Tibial artery (tissue), 4 donors: ENCODE measurements at places on chromosomes 11 and 22.
A peak's percentile ranks its signal among the peaks of the same experiment; 100 is the strongest.

- no peak for DNase-seq
These were observed 37.4 kb downstream of the YAP1 start for GRCh38 chr11:102147632-102148031.

DNA sequence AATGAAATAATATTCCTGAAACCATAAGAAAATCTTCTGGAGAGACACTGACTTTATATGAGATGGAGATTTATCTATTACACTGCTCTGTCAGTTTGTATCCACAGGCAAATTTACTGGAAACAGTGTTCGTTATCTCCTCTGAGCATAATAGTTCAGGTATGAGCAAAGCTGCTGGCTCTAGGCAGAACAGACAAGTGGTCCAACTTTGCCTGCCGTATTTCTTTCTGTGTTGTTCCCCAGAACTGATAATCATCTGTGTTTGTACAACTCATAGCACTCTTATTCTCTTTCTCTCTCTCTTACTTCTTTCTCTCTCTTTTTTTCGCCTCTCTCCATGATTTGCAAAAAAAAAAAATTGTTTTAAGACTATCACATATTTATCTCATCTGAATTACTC, 623.8 kb upstream of the CHORDC1 start:
- DNase-seq: no peak

DNA sequence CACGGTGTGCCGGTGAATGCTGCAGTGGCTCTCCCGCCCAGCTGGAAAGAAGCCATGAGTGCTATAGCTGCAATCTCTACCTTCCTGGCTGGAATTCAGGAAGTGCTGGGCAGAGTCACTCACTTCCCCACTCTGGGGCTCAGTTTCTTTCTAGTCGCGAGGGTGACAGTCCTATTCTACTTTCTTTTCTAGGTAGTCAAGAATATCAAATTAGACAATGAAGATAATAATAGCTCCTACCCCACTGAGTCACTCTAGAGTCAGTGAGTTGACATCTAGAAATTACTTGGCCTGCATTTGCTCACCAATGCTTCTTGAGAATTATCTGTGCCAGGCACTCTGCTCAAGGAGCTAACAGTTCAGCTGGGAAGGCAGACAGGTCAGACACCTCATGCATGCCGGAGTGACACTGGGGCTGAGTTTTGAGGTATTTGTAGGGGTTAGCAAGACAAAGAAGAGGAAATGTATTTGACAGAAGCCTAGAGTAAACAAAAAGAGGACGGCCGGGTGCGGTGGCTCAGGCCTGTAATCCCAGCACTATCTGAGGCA, 3.2 kb downstream of the CENPM start:
- no peak for DNase-seq

DNA sequence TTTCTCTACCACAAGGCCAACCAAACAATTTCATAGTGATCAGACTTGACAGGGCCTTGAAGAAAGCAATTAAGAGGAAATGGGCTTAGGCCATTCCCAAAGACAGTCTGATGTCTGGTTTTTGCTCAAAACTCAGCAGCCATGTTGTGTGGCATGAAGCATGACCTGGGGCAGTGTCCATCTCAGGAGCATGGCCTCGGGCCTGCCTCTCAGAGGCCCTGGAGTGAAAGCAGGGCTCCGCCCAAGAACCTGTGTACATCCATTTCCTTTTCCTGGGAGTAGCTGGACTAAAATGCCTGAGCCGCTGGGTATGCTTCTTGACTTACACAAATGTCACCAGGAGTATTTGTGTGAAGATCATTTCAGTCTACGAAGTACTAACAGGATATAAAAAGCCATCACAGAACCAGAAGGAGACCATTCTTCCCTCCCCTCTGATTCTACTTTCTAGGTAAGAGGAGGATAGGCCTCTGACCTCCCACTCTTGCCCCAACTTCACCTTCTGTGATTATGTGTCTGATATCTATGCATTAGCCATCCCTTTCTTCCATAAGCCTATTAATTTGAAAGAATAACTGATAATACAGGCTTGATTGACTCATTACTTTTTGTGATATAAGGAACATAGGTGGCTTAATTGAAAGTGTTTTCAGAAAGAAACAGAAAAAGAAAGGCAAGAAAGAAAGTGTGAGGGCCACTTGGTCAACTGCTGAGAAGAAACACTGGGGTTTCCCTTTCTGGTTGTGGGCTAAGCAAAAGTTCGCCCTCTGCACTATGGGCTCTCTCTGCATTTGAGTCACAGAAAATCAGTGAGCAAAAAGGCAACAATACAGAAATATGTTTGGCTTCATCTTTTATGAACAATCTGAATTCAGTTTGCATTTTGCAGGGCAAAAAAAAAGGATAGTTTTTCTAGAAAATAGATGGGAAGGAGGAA, 188.6 kb upstream of the MTMR2 start:
- DNase-seq: no peak

DNA sequence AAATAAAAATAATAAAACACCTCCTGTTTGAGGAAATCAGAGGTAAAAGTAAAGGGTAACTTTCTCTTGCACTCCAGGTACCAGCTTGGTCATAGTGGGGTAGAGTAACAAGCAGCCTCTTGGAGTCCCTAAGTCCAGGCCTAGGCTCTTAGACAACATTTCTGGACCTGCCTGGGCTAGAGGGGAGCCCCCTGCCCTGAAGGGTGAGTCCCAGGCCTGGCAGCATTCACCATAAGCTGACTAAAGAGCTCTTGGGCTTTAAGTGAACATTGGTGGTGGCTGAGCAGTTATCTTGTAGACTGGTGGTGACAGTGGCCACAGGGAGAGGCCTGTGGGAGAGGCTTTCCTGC, 18.6 kb upstream of the OR56A3 start:
- no peak for DNase-seq

DNA sequence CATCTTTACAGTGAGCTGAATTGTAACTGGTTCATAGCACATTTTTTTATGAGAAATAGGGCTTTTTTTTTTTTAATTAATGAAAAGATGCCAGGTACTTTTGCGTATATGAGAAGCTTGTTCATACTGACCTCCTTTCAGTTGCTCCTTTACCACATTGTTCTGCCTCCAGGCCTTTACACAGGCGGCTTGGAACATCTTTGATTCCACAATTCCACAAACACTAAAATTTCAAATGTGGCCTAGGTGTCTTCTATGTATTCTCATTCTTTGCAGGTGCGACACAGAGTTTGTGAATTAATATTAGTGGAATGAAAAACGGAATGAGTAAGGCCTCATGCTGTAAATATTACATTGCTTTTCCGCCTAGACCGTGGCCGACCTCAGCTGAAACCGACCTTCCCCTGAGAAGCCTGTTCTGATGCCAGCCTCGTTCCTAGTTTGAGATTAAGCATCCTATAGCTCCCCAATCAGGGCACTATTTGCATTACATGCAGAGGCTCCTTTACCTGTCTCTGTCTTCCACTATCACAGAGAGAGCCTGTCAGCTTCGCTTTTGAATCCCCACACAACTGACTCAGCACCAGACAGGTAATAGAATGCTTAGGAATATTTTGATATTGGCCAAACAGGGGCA, 125.8 kb downstream of the LDLRAD3 start:
- DNase-seq: no peak

DNA sequence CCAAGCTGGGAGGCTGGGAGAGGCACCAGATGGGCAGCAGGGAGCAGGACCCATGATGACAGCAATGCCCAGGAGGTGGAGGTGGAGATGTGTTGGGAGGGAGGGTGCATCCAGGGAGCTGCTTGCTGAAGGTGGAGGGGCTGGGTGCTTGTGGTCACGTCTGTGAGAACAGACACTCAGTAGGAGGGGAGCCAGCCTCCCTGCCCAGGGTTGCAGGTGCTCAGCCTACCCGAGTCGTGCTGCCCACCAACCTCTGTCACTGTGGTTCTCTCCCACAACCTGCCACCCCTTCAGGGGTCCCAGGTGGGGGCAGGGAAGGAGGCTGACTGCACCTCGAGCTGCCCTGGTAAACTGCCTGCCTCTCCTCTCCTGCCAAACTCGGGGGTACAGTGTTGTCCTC, 5.5 kb downstream of the PRDX5 start:
- DNase-seq: no peak

DNA sequence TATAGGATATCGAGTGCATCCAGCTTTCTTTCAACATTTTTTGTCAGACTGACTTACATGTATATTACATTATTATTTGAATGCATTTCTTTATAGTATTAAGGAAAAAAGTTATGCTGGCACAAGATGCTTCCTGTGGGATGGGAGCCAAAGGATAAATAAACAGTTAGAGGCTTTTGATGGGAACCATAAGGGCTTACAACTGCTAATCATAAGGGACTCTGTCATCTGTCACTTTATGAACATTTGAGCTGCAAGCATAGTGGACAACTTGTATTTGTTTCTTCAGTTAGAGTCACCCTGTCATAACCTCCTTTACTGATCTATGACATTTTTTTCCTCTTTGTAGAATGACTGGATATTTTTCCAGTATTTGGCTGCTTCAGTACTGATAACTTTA, 132.4 kb upstream of the CHORDC1 start:
- DNase-seq: no peak

DNA sequence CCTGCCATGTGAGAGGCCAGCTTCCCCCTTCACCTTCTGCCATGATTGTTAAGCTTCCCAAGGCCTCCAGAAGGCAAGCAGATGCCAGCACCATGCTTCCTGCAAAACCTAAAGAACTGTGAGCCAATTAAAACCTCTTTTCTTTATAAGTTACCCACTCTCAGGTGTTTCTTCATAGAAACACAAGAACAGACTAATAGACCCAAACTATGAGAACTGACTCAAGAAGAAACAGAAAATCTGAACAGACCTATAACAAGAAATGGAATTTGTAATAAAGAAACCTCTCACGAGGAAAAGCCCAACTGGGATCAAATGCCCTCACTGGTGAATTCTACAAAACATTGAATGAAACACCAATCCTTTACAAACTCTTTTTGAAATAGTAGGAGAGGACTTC, 12.0 kb downstream of the NPAT start:
- DNase-seq: no peak

GRCh38 chr22:37383341-37383740, 43.9 kb downstream of the ELFN2 start:
- no peak for DNase-seq

GRCh38 chr22:37561212-37562048, 1.1 kb downstream of the CDC42EP1 start:
- DNase-seq: peak; percentile 95

DNA sequence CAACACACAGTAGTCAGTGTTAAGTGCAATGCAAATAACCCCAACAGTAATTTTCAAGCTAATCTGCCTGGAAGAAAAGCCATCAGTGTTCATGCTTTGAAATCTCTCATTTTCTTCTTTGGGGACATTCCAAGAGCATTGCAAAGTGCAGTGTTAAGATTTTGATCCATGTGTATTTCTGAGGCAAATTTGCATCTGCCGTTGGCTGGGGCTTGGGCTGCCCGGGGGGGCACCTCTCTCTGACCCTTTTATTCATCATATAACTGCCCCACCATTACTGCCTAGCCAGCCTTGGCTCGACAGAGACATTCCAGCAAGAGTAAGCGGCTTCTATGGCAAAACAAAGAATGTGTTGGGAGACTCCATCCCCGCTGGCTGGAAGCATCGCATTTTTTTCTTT, 483.5 kb downstream of the BRD1 start:
- no peak for DNase-seq

DNA sequence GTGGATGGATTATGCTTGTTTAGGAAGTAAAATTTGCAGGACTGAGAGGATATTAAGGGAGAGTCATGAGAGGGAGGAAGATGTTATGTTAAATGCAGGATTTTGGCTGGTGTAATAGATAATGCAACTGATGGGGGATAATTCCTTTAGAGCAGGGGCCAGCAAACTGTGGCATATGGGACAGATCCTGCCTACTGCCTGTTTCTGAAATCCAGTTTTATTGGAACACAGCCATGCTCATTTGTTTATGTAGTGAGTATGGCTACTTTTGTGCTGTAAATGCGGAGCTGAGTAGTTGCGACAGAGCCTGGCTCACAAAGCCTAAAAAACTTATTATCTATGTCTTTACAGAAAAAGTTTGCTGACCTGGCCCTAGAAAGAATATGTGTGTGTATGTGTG, 66.6 kb upstream of the MPPED2 start:
- DNase-seq: no peak

GRCh38 chr11:110318638-110319404, 22.4 kb upstream of the RDX start:
- no peak for DNase-seq

DNA sequence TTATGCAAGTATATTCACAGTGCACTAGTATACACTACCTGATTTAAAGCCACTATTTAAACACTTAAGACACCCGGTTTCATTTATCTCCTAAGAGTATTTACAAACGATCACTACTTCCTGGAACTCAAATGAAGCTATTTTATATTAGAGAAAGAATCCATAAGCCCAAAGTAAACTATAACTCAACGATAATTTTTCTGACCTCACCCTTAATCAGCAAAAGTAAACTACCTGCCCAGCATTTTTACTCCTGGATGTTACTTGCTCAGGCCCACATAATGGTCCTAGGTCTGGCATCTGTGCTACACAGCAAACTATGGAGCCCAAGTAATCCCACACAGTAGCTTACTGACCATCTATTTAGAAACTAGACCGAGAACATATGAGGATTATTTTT, 33.4 kb downstream of the TSG101 start:
- DNase-seq: no peak

DNA sequence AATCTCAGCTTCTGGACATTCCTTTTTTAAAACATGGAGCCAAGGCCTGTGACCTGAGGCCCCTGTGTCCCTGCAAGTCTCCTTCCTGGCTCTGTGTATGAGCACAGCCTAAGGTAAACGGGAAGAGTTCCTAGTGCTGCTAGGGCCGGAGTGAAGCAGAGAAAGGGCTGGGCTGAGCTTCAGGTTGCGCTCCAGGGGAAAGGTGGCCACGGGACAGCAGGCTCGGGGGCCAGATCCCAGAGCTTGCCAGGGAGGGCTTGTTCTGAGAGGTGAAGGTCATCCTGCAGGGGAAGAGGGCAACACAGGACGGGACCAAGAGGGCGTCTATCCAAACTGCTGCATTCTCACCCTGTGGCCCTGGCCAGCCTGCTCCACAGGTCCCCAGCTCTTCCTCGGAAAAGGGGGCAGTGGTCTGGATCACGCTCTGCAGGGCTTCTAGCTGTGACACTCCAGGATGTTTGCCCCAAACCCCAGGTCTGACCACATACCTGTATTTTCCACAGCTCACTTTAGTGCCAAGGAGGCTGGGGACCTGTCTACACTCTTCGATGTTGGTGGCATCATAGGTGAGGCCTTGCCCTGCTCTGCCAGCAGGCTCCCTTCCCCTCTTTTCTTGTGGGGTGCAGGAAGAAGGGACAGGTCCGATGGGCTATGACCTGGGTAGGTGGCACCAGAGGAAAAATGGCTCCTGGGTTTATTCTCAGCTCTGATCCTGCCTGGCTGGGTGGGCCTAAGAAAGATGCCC, 20.4 kb downstream of the SLC37A2 start:
- no peak for DNase-seq

- no peak for DNase-seq
These were observed 27.2 kb downstream of the TTC12 start for GRCh38 chr11:113341388-113342165.
